ENCODE measurements at places on chromosomes 5 and 9.

DNA sequence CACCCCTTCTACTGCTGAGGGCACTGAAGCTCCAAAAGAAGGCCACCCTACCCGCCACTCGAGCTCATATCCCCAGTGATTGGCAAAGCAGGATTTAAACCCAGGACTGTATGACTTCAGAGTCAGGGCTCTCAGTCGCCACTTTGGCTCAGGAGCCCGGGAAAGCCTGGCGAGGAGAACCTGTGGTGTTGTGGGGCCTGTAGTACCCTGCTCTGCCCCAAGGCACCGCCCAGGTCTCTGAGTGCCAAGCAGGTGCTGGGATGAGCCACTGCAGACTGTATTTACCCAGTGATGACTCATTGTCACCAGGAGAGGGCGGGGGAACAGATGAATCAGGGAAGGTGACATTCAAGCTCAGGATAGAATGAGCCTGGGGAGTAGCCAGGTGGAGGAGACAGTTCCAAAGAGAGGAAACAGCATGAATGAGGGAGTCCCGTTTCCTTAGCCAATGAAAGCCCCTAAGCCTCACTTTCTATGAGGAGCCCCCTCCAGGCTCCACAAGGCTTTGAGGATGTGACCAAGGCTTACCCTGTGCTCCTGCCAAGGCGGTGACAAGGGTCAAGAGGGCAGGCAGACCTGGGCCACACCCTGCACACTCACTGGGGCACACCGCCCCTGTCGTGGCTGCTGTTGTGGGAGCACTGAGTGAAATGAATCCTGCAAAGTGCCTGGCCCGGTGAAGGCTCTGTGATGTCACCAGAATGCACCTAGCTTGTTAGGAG lies 17.8 kb upstream of the DPM2 start:
- peak; percentile 72 for DNase-seq

GRCh38 chr5:60495644-60496520 lies 204.1 kb downstream of the DEPDC1B start:
- DNase-seq = no peak

- no peak for DNase-seq
Observed at GRCh38 chr9:135718616-135719015, 16.6 kb downstream of the KCNT1 start.

- no peak for DNase-seq
Observed at GRCh38 chr9:28287455-28287854, 714.2 kb upstream of the C9orf72 start.

- DNase-seq = no peak
Observed at GRCh38 chr9:118091711-118092500, 387.7 kb downstream of the TLR4 start.

GRCh38 chr5:140141241-140141640 lies 15.5 kb downstream of the IGIP start:
- no peak for DNase-seq

DNA sequence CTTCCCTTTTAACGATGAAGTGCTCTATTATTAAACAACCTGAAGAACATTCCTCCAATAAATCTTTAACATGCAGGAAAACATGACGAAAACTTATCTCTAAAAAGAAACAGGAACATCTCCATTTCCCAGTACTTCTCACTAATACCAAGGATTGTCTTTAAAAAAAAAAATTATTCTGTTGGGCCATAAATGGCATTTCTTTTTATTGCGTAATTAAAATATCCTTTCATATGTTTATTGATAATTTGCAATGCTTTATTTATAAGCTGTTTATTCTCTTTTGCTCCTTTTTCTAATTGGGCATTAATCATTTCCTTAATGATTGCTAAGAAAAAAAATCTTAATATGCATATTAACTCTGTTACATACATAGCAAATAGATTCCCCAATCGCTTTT lies 18.9 kb downstream of the LIFR start:
- no peak for DNase-seq

DNA sequence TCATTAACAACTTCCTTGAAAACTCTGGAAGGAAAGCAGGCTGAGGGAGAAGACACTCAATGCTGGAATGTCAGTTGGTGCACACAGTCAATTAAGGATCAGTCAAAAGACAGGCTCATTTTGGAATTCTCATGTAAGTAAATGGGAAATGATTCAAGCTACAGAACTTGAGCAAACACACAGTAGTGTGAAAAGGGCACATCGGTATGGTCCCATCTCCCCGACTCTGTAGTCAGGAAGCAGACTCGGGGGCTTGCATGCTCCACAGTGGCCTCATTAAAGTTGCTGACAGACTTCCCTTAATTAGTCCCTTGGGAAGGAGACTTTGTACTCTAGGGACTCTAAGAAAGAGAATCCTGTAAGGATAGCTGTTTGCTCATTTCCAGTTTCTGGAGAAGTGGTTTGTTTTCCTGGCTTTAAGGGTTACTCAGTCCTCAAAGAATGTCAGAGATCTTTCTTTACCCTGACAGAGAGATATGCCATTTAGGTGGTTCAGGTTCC lies 339.2 kb downstream of the ADAMTS6 start:
- no peak for DNase-seq

GRCh38 chr5:172546196-172546595 lies 91.9 kb upstream of the SH3PXD2B start:
- DNase-seq = no peak

- no peak for DNase-seq
Observed at GRCh38 chr9:20111173-20111843, 322.5 kb upstream of the SLC24A2 start.

DNA sequence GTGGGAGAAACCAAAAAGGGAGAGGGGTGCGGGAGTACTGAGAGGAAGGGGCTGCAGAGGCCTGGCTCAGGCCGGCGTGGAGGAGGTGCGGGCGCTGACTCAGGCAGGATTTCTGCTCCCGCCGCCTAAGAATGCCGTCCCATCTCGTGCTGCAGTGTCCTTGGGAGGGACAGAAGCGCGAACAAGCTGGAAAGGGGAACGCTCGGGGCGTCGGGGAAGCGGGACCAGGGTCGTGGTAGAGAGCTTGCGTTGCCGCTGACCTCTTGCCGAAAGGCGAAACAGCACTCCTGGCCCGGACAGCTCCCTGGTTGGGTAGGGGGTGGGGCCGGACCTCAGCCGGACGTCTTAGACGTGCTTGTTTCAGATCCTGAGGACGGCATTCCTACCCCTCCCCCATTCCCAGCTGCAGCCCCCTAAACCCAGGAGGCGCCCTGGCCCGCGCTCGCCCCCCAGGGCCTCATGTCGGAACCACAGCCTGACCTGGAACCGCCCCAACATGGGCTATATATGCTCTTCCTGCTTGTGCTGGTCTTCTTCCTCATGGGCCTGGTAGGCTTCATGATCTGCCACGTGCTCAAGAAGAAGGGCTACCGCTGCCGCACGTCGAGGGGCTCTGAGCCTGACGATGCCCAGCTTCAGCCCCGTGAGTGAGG lies 1.1 kb downstream of the RELL2 start:
- DNase-seq = peak; percentile 38

GRCh38 chr5:1808439-1808838 lies 7.2 kb downstream of the NDUFS6 start:
- no peak for DNase-seq

DNA sequence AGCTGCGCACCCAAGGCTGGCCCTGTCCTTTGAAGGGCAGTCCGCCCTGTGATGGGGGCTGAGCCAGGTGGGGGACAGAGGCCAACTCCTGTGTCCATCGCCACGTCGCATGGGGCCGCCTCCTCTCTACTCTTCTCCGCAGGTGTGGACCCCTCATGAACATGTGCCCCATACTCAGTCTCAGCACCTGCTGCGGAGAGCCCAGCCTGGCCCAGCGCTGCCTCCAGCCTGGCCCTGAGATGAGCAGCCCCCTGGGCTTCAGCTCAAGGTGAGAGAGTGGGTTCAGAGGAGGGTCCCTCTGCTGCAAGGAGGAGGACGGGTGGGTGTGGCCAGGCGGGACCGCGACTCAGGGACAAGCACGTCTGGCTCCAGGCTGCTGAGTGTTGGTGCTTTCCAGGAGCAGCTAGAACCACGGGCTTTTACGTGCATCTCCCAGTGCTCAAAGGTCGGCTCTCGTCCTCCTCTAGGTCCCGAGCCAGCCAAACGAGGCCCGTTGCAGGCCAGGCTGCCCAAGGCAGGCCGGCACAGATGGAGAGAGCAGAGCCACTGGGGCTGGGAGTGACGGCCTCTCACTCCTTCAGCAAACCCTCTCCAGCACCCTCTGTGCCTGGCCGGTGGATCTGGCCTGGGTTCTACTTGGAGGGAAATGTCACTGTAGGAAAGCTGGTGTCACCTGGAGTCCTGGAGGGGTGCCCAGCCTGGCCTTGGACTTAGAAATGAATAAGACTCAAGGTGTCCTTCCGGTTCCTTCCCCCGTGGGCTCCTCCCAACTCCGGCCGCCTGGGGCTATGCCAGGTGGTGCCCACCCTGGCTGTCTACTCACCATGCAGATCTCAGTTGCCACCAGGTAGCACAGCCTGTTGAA lies 48.9 kb upstream of the RNF130 start:
- DNase-seq = no peak

- DNase-seq = no peak
Observed at GRCh38 chr5:36300191-36300926, 1.3 kb downstream of the RANBP3L start.

All from T-helper 1 cell (primary cell).